Upper lobe of right lung (tissue), 1 donor: ENCODE measurements at places on chromosomes 1 and 21.

DNA sequence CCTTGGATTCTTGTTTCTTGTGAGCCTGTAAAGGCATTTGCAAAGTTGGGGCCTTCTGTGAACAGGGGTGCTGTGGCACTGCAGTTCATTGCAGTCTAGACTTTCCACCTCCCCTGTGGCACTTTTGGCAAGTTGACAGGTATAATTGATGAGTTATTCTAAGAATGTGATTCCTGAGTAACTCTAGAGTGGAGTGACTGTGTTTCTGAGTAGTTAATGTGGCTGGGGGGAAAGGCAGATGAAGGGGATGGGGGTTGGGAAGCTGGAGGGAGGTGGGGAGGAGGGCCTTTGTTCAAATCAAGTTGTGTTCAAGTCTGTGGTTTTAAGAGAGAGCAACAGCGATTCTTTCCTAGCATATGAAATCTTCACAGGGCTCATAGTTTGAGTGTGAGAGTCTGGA lies 32.9 kb downstream of the PBX1 start:
- no peaks in the 10 kb centered on the region for H3K36me3 ChIP-seq
- no peak overlapping the region for H3K27ac ChIP-seq
- no peak overlapping the region for H3K4me3 ChIP-seq
- no peak for DNase-seq
- H3K4me1 ChIP-seq = peaks cover 23% of the 10 kb centered on the region
- no peaks in the 10 kb centered on the region for H3K27me3 ChIP-seq

DNA sequence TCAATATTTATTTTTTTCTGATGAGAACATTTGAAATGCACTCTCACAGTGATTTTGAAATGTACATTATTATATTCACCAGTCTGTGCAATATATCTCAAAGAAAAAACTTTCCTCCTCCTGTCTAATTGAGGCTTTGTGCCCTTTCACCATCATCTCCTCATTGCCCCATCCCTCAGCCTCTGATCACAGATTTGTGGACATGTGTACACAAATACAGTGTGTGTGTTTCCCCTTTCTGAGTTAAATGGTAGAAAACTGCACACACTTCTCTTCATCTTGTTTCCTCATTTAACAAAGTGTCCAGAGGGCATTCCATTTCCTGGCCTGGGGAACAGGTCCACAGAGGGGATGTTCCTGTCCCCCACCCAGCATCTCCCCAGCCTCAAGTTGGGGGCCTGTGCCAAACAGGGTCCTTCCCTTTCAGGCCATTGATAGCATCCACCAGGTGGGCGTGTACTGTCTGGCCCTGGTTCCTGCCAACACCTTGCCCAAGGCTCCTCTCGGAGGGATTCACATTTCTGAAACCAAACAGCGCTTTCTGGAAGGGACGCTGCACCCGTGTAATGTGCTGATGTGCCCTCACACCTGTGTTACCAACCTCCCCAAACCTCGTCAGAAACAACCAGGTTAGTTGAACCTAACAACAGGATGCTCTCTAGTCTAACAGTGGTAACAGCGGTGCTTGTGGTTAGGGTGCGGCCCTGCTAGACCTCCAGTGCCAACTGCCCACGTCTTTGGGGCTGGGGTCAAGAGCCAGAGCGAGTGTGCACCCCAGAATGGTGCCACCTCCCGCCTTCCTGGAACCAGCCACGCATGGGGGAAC lies 54.6 kb downstream of the S100B start:
- peaks cover 60% of the 10 kb centered on the region for H3K36me3 ChIP-seq
- no peaks in the 10 kb centered on the region for H3K4me1 ChIP-seq
- DNase-seq = no peak
- no peaks in the 10 kb centered on the region for H3K27me3 ChIP-seq
- peak overlapping the region; percentile 3 for H3K27ac ChIP-seq
- no peak overlapping the region for H3K4me3 ChIP-seq

GRCh38 chr1:35398739-35399138 lies 130.2 kb downstream of the ZMYM4 start:
- no peaks in the 10 kb centered on the region for H3K27me3 ChIP-seq
- no peak for DNase-seq
- no peak overlapping the region for H3K27ac ChIP-seq
- H3K4me3 ChIP-seq = no peak overlapping the region
- peaks cover 94% of the 10 kb centered on the region for H3K36me3 ChIP-seq
- H3K4me1 ChIP-seq = no peaks in the 10 kb centered on the region

GRCh38 chr1:81760477-81761097 lies 40.1 kb upstream of the ADGRL2 start:
- DNase-seq = no peak
- H3K4me1 ChIP-seq = no peaks in the 10 kb centered on the region
- H3K27me3 ChIP-seq = no peaks in the 10 kb centered on the region
- H3K36me3 ChIP-seq = no peaks in the 10 kb centered on the region

DNA sequence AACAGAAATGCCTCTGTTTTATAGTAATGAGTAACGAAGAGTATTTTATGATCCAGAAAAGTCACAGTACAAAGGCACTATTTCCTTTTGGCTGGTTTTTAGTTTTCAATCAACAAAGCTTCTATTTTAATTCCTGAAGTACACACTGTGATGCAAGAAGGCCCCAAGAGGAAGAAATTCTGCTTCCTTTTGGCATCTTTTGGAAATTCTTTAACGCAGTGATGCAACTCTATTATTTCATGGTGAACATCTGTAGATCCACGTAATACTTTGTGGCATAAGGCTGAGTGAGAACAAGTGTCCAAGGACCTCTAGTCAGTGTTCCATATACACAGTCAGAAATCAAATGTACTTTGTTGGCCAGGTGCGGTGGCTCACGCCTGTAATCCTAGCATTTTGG lies 137.5 kb downstream of the TGFB2 start:
- no peak for DNase-seq
- no peaks in the 10 kb centered on the region for H3K36me3 ChIP-seq
- no peak overlapping the region for H3K4me3 ChIP-seq

DNA sequence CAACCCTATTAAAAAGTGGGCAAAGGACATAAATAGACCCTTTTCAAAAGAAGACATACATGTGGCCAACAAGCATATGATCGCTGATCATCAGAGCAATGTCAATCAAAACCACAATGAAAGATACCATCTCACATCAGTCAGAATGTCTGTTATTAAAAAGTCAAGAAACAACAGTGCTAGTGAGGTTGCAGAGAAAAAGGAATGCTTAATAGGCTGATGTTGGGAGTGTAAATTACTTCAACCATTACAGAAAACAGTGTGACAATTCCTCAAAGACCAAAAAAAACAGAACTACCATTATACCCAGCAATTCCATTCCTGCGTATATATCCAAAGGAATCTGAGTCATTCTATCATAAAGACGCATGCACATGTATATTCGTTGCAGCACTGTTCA lies 13.2 kb downstream of the USH2A start:
- H3K27ac ChIP-seq = no peak overlapping the region
- no peak overlapping the region for H3K4me3 ChIP-seq
- H3K36me3 ChIP-seq = no peaks in the 10 kb centered on the region
- H3K27me3 ChIP-seq = no peaks in the 10 kb centered on the region
- no peak for DNase-seq

DNA sequence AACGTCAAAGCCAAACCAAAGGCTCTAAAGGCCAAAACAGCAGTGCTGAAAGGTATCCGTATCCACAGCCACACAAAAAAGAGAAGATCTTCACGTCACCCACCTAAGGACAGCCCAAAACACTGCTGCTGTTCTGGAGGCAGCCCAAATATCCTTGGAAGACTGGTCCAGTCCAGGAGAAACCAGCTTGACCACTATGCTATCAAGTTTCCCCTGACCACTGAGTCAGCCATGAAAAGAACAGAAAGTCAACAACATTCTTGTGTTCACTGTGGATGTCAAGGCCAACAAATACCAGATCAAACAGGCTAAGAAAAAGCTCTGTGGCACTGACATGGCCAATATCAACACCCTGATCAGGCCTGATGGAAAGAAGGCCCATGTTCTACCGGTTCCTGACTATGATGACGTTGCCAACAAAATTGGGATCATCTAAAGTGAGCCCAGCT lies 32.1 kb downstream of the ARID4B start:
- H3K27me3 ChIP-seq = no peaks in the 10 kb centered on the region
- H3K4me1 ChIP-seq = peaks cover 12% of the 10 kb centered on the region
- no peaks in the 10 kb centered on the region for H3K36me3 ChIP-seq
- H3K4me3 ChIP-seq = no peak overlapping the region
- no peak for DNase-seq
- no peak overlapping the region for H3K27ac ChIP-seq

DNA sequence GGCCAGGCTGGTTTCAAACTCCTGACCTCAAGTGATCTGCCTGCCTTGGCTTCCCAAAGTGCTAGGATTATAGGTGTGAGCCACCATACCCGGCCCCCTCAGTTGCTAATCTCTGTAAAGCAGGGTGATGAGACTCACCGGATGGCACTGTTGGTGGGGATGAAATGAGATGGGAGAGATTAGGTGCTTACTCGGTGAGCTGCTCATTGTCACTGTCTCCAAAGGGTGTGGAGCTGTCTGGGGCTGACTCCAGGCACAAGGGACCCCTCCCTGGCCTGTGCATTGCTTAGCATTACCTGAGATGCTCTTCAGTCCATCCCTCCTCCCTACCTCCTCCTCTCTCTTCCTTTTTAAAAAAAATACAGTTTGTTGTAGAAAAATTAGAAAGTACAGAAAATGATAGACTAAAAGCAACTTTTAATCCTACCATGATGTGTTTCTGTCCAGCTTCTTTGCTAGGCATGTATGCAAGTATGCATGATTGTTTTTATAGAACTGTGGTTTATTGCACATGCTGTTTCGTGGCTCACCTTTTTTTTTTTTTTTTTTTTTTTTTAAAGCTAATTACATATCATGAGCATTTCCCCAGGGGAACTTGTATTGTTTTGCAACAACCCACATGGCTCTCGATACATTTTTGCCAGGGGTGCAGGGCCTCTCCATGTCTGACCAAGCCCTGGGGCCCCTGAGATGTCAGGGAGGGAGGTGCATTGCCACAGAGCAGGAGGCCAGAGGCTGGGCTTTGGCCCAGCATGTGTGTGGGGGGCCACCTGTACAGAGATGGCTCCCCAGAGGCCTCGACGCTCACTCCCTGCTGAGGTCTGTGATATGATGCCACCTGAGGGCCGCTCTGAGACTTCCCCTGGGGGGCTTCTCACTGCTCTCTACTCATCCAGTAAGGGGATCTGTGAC lies 55.4 kb downstream of the ARHGEF10L start:
- no peak overlapping the region for H3K27ac ChIP-seq
- H3K27me3 ChIP-seq = no peaks in the 10 kb centered on the region
- H3K4me1 ChIP-seq = peaks cover 4% of the 10 kb centered on the region
- DNase-seq = no peak
- no peaks in the 10 kb centered on the region for H3K36me3 ChIP-seq
- H3K4me3 ChIP-seq = no peak overlapping the region

- no peaks in the 10 kb centered on the region for H3K27me3 ChIP-seq
- peaks cover 25% of the 10 kb centered on the region for H3K4me1 ChIP-seq
- DNase-seq = no peak
- H3K4me3 ChIP-seq = no peak overlapping the region
- H3K36me3 ChIP-seq = no peaks in the 10 kb centered on the region
Observed at GRCh38 chr1:91821126-91821868, 64.7 kb downstream of the TGFBR3 start.

DNA sequence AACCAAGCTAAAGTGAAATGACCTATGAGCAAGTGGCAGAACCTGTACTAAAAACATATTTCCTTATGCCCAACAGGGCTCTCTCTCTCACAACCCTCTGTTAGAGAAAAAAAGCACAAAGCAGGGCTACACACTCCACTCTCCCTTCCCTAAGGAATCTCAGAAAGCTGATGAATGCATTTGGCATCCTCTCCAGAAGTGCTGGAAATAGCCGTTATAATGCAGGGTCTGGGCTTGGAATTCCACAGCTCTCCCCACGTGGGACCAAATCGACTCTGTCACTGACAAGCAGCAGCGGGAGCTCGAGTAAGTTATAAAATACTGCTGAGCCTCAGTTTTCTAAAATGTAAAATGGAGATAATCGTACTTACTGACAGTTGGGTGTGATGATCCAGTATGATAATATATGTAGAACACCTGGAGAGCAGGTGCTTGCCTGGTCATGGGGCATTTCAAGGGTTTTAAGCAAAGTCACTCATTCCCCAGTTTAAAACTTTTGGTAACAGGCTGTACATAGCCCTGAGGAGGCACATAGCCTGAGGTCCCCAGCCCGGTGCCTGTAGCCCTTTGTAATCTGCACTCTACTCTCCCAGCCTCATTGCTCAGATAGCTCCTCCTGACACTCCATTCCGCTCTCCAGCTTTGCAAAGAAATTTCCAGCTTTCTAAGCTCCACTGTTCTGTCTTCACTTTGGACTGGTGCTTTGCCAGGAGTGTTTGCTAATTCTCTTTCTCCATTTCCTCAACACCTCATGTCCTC lies 175.6 kb upstream of the DAB1 start:
- H3K27me3 ChIP-seq = no peaks in the 10 kb centered on the region
- H3K36me3 ChIP-seq = no peaks in the 10 kb centered on the region
- no peak for DNase-seq
- no peak overlapping the region for H3K27ac ChIP-seq

- no peak overlapping the region for H3K4me3 ChIP-seq
- no peak for DNase-seq
- no peak overlapping the region for H3K27ac ChIP-seq
- H3K4me1 ChIP-seq = peaks cover 34% of the 10 kb centered on the region
Observed at GRCh38 chr1:109997867-109998229, 13.3 kb downstream of the AHCYL1 start.

DNA sequence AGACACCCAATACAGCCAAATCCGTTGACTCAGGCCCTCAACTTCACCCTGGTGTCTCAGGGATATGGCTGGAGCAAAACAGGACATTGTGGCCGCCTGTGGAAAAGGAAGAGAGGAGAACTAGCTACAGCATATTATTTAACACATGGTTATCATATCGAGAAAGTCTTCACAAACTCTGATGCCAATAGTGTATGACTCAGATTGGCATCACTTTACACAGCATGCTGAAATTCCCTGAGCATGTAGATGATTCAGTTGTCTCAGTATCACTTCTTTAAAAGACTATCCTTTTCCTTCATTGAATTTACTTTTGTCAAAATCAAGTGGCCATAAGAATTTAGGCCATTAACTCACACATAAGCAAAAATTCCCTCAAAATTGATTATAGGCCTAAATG lies 20.1 kb downstream of the HSD3B2 start:
- no peak overlapping the region for H3K27ac ChIP-seq
- no peaks in the 10 kb centered on the region for H3K36me3 ChIP-seq
- H3K4me3 ChIP-seq = no peak overlapping the region
- no peaks in the 10 kb centered on the region for H3K4me1 ChIP-seq

- no peak overlapping the region for H3K27ac ChIP-seq
- no peaks in the 10 kb centered on the region for H3K27me3 ChIP-seq
- no peaks in the 10 kb centered on the region for H3K4me1 ChIP-seq
- no peak for DNase-seq
Observed at GRCh38 chr1:155479205-155479604, 83.4 kb downstream of the ASH1L start.

DNA sequence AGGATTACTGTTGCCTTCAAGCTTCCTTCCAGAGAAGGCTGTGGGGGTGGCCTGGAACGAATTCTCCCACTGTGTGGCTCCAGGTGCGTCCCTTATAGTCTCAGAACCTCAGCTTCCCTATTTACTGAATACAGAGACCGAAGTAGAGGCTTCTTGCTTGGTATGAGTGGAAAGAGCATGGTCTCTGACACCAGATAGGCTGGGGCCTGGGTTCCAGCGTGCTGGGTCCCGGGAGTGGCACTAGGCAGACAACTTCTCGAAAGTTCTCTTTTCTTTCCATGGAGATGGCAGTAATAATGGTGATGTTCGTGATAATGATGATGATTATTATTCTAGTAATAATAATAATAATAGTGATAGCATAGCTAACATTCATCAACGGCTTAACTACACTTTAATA lies 161.7 kb downstream of the PTPRU start:
- DNase-seq = no peak
- H3K36me3 ChIP-seq = no peaks in the 10 kb centered on the region
- no peak overlapping the region for H3K27ac ChIP-seq
- H3K4me1 ChIP-seq = no peaks in the 10 kb centered on the region
